ELF-1 (cell line): ENCODE measurements at places on chromosomes 7 and 10.

GRCh38 chr7:124856299-124856888 is 73.2 kb downstream of the POT1 start:
- no peak for DNase-seq

- no peak for DNase-seq
Observed at GRCh38 chr7:41889472-41889871, 186.6 kb upstream of the INHBA start.

DNA sequence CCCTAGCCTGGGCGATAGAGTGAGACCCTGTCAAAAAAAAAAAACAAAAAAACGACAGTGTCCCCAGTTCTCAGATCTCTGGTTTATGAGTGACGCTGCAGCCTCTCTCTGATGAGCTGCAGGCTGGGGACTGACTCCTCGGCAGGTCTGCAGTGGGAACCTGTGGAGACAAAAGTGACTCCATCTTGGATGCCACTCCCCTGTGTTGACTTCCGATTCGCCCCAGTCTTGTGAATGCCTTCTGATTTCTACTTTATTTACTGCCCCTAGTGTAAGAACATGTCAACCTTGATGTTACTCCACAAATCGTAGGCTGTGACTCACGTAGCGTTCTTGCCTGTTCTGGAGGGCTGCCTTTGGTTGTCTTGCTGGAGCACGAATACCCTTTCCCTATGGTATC is 6.2 kb downstream of the TACR2 start:
- DNase-seq: no peak

DNA sequence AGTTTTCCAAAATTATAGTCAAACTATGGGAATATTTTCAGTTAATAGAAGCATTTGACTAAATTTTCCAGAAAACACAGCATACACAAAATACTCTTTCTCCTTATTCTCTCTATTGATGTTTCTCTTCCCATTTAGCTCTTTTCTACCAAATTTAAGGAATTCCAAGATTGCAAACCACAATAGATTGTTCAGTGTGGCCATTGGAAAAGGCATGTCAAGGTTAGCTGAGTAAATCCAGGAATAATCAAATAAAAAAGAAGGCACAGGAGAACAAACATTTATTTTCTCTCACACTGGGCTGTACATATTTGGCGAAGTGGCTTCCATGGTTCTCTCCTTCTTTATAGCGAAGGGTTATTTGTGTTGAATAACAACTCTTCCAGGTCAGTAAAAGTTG is 117.3 kb downstream of the THSD7A start:
- no peak for DNase-seq

DNA sequence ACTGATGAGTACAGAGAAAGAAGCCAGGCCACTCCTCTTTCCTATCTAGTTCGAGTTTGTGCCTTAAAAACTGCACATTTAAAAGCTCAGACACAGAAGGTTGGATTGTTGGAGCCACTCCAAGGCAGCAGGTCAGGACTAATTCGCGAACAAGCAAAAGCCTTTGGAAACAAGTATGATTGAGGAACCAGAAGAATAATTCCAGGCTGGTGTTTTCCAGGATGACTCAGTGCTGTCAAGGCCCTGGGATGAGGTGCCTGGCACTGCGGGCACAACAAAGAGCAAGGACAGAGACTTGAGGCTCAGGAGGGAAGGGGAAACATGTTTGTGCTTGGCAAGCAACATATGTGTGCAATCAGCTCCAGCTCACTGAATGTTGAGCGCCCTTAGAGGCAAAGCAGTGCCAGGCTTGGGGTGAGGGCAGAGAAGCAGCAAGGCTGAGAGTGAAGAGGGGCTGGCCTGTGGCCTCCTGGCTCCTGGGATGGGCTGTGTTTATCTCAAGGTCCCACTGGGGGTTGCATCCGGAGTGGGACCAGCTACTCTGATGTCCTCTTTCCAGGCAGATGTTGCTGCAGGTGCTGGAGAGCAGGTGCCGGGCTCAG is 44.1 kb downstream of the VSTM4 start:
- DNase-seq: no peak

GRCh38 chr7:67625257-67625737 is 628.7 kb downstream of the TYW1 start:
- peak; percentile 91 for DNase-seq

DNA sequence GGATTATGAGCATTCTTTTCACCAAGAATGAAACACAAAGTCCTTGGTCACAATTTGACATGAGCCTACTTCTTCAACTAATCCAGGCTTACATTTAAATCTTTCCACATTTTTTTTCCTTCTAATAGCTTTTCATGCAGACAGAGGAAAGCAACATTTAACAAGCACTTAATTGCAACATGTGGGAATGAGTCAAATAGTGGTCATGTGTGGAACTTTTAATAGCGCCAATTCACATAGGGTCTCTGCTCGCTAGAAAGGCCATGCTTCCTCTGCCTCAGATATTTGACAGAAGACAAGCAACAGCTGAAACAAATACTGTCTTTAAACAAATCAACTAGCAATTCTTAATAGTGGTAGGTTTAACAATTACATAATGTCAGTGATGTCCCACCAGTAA is 285.9 kb upstream of the ETV1 start:
- DNase-seq: no peak

- DNase-seq: no peak
Observed at GRCh38 chr7:54960517-54960916, 58.3 kb upstream of the EGFR start.
